ENCODE measurements at places on chromosomes 12 and 14.

GRCh38 chr12:1800401-1801302, 19.7 kb upstream of the LRTM2 start:
- no peak for DNase-seq

GRCh38 chr14:74437496-74438053, 11.6 kb upstream of the SYNDIG1L start:
- DNase-seq, result no peak

DNA sequence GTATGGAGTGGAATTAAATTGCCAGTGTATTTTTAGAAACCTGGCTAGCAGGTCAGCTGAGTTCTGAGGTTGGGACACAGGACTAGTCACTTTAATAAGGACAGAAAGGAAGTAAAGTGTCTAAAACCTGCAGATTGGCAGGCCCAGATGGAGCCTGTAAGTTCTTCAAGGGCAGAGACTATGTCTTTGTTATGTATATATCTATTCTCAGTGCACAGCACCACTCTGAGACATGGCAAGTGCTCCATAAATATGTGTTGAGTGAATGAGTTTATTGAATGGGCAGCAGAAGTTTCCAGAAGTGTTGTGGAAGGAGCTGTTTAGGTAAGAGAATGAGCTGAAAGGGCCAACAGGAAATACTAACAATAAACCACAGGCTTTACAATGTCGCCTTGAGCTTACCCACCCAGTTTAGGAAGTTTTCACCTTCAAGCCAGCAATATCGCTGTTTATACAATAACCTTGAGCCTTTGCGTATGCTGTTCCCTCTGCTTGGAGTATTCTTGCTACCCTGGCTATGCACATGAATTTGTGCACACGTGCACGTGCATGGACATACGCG, 109.5 kb upstream of the TMPO start:
- no peak for DNase-seq

DNA sequence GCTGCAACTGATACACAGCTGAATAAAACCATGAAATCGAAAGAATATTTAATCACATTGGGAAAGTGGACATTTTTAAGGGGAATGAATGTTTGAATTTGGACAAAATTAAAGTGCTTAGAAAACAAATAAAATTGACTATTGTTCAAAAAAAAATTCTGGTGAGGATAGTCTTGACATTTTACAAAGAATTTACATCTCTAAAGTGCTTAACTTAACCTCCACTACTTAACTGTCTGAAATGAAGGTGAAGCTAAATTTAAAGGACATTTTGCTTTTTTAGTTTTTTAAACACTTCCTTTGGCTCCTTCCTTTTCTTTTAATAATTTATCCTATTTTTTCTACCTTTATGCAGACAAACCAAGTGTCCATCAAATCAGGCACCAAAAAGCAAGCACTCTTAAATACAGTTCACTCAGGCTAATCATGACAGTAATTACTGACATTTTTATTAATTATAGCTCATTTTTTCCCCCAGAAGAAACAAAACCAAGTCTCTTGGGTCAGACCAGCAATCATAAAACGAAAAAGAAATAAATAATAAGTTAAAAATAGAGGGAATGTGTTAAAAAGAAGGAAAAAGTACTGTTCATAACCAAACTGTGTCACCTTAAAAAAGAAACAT, 5.7 kb upstream of the CCND2 start:
- no peak for DNase-seq

- peak; percentile 94 for DNase-seq
Observed at GRCh38 chr14:61184112-61184511, 97.0 kb downstream of the TMEM30B start.

- DNase-seq, result no peak
Observed at GRCh38 chr12:11510671-11511070, 115.3 kb upstream of the PRB2 start.

DNA sequence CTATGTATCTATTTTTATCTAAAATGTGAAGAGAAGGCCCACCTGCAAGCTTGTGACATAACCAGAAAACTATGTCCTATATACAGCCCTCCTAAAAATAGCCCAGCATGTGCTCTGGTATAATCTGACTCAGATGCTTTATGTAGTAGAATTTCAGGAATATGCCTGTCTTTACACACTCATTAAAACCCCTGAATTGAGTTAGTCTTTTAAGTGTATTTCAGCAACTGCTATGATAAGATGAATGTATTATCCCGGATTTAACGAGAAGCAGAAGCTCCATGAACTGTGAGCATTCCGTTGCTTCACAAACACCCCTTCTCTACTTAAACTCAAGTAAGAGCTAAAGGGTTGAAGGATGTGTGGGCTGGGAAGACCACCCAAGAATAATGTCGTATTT, 89.9 kb upstream of the PRICKLE1 start:
- peak; percentile 9 for DNase-seq

DNA sequence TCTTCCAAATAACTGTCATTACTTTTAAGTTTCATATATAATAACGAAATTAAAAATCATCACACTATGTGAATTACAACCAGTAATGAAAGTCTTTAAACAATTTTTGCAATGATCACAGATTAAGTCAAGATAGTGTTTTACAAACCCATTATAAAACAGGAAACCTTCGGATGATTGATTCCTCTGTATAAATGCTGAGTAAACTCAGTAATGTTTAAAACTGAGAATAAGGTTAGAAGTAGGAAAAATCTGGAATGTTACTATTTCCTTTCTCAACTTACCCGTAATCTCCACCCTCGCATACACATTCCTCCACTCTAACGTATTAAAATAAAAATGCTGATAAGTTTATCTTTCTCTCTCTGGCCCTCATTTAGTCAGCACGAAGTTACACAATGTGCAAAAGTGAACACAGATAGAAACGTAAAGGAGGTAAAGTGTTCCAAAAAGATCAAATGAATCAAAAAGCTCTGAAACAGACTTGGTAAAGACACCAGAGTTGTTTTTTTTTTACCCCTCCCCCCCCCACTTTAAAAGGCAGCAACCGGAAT, 1.6 kb downstream of the ZFC3H1 start:
- peak; percentile 12 for DNase-seq

DNA sequence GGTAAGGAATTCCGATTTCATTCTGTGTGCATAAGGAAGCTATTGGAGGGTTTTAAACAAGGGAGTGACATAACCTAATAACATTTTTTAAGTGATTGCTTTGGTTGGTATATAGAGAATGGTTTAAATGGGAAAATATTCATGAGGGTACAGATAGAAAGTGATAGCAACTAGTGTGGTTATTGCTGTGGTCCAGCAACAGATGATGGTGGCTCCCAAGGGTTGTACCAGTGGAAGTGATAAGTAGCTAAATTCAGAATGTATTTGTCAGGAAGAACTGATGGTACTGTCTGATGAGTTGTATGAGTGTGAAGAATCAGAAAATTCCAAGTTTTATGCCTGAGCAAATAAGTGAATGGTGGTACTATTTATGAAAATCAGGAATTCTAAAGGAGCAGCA, 2.6 kb upstream of the CNOT2 start:
- no peak for DNase-seq

GRCh38 chr14:105093038-105093430, 27.8 kb upstream of the GPR132 start:
- DNase-seq, result no peak

GRCh38 chr14:35140718-35141581, 18.6 kb downstream of the PRORP start:
- no peak for DNase-seq

GRCh38 chr12:68109001-68109400, 50.5 kb downstream of the IFNG start:
- DNase-seq, result no peak

GRCh38 chr14:96042248-96042930, 3.2 kb downstream of the C14orf132 start:
- peak; percentile 18 for DNase-seq

DNA sequence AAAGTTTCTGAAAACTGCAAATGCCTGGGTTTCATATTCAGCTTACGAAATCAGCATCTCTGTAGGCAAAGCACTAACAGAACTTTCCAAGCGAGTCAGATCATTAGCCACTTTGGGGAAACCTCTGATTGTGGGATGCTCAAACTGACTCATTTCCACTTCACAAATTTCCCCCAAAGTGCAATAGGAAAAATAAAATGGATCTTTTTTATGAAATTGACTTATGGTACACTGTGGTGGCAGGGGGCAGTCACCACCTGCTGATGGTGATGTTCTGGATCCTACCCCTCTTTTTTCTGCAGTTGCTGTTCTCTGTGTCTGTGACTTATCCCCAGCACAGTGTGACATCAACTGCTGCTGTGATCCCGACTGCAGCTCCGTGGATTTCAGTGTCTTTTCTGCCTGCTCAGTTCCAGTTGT, 5.6 kb downstream of the TCTN1 start:
- no peak for DNase-seq

- DNase-seq, result no peak
Observed at GRCh38 chr12:1838205-1838993, 18.0 kb downstream of the LRTM2 start.

DNA sequence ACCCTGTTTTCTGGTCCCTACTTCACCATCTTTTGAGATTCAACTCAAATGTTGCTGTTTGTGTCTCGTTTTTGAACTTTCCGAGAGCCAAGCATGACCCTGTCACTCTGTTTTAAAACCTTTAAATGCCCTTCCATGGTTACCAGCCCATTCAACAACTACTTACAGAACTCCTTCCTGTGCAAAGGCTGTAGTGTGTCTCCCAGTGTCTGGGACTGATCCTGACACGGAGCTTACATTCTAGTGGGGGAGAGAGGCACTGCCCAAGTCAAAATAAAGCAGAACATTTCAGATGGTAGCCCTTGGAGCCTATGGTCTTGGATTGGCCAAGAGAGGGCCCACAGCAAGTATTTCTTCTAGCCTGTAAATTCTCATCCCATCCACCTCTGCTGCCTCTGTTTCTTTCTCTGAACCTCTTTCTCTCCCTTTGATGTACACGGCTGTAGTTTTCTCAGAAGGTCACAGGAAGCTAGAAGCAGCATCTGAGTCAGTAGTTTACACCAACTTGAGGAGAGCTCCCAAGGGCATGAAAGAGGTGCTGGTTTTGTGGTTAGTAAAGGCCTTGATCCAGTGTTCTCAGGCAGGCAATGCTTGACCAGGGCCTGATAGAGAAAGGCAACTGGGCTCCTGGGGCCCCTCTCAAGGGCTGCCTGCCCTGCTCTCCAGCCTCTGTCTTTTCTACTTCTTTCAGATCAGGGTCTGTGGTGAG, 42.3 kb upstream of the SLC24A4 start:
- no peak for DNase-seq
